Stimulated activated CD8-positive, alpha-beta memory T cell treated with anti-CD3 and anti-CD28 coated beads, Interleukin-4, amount 100 ng/mL, for 4 hours (primary cell): ENCODE measurements at places on chromosomes 2 and 18.
A peak's percentile ranks its signal among the peaks of the same experiment; 100 is the strongest.

DNA sequence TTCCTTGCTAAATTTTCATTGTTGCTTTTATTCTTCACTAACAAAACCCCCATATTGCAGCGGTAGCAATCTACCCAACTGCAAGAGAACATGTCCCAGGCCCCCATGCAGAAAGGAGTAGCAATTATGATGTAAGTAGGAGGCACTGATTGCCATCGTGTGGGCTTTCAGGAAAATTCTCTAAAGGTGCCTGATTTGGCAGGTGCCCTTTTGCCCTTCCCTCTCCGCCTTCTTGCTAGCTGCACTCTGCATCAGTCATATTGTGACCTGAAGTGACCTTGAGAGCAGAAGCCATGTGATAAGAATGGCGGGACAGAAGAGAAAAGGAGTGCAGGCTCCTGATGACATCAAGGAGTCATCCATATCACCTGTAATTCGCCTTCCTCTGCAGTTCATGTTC lies 112.1 kb downstream of the NCKAP5 start:
- no peak for DNase-seq

DNA sequence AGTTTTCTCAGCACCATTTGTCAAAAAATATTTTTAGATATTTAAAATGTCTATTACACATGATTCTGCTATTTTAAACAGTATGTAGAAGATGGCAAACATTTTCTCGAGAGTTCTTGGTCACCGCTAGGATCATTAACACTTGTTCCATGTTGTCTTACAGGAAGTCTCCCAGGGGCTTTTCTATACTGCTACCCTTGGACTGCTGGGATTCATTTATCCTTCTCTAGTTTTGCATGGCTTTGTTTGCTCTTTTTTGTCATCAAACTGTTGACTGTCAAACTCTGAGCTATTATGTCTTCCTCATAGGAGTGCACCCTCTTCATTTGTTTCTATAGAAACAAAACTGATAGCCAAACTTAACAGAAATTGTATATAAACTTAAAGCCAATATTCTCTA lies 184.9 kb downstream of the CDCA7 start:
- DNase-seq: no peak

DNA sequence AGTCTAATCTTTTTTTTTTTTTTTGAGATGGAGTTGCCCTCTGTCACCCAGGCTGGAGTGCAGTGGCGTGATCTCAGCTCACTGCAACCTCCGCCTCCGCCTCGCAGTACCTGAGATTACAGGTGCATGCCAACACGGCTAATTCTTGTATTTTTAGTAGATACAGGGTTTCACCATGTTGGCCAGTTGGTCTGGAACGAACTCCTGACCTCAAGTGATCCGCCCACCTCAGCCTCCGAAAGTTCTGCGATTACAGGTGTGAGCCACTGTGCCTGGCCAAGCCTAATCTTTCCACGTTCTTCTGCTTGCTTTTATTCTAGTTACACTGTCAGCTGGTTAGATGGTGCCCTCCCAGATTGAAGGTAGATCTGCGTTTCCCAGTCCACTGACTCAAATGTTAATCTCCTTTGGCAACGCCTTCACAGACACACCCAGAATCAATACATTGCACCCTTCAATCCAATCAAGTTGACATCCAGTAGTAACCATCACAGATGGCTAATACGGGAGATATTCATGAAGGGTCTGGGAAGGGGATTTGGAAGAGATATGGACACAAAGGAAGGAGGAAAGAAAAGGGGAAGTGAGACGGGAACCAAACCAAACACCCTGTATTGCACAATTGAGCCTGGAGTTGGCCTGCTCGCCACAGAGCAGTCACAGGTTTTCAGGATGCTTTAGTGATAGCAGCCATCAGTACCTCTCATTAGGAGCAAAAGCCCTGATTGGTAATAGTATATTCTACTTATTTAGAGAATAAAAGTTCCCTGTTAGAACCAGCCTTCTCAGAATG lies 229.8 kb downstream of the PIK3C3 start:
- no peak for DNase-seq

DNA sequence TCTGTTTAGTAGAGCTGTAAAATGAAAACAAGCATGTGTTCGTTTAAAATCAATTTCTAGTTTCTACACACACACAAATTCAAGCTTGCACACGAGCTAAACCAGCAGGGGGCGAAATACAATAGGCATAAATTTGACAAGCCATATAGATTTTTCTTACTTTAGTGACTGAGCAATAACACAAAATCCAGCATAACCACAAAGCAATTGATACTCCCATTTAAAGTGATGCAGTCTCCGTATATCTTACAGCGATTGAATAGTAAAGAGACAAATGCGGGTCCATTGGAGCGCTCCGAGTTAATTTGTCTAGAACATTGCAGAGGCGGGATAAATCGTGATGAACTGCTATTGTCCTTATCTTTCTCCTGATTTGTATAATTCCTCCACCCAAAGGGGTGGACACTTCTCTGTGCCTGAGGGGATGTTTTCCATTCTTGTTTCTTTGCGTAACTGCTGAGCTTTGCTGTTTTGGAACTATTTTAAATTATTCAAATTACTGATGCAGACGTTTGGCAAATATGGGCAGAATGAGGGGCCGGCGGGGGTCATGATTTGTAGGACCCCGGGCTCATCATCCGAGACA lies 1.2 kb upstream of the AFTPH start:
- peak; percentile 26 for DNase-seq

- DNase-seq: no peak
Observed at GRCh38 chr2:205086662-205087061, 541.4 kb downstream of the PARD3B start.

GRCh38 chr2:134338208-134338607 lies 84.3 kb downstream of the MGAT5 start:
- no peak for DNase-seq

GRCh38 chr2:59425247-59425646 lies 1128.2 kb downstream of the BCL11A start:
- no peak for DNase-seq

GRCh38 chr2:166090346-166090745 lies 37.5 kb downstream of the SCN1A start:
- DNase-seq: no peak

DNA sequence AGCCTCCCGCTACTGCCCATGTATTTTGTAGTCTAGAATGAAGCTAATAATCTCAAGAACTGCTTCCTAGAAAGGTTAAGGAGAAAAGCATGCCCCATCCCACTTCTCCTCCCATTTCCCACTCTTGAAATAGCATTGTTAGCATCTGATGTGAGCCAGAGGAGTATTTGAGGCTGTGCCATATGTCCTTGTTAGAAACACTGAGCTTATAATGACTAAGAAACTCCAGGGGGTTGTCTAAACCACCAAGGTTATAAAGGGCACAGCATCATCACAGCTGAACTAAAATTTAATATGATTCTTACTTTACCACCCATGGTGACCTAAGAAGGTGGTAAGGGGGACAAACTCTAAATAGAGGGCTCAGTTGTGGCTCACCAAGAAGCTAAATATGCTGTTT lies 16.6 kb downstream of the TSPYL6 start:
- no peak for DNase-seq

DNA sequence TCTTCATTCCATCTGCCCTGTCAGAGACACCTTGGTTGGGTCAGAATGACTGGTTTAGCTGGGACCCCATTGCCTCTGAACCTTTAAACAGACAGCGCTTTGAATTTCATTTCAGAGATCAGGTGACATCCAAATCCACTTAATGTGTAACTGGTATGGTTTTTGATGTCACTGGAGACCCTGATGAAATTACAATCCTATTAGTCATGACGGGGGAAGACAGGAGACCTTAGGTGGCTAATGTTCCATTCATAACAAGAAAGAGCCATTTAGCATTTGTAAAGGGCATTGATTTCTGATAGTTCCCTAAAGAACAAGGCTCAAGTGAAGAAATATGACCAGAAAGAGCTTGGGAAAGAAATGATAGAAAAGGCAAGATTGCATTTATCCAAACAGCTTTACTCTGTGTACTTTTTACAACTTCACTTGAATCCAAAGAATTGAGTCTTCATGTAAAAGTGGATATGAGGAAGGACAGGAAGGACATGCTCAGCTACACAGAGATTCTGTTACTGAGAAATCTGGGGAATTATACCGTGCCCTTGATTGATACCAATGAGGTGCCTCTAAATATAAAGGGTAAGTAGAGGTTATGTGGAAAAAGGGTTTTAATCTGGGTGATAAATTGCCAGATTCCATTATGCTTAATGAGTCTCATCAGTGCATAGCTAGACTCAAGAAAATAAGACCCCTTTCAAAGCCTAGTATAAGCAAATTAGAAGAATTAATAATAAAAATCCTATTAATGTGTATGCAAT lies 198.2 kb downstream of the NCKAP5 start:
- DNase-seq: no peak

GRCh38 chr2:164967781-164968228 lies 12.5 kb upstream of the SLC38A11 start:
- DNase-seq: no peak

GRCh38 chr2:207283356-207283755 lies 117.6 kb upstream of the KLF7 start:
- no peak for DNase-seq

DNA sequence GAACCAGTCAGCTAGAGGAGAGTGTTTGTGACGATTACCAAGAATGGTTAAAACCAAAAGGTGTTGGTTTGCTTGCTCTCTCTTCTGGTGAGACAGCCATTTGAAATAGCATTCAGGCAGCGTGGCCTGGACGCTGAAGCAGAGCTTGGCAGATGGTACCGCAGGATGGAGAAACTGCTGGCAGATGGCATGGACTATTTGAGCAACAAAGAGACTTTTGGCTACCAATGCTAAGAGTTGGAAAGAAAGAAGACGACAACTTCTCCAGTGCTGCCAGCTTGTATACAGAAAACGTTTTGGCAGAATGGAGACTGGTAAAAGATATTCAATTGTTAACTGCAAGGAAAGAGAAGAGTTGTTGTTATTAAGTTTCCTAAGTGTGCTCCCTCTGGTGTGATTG lies 315.0 kb downstream of the PARD3B start:
- no peak for DNase-seq

DNA sequence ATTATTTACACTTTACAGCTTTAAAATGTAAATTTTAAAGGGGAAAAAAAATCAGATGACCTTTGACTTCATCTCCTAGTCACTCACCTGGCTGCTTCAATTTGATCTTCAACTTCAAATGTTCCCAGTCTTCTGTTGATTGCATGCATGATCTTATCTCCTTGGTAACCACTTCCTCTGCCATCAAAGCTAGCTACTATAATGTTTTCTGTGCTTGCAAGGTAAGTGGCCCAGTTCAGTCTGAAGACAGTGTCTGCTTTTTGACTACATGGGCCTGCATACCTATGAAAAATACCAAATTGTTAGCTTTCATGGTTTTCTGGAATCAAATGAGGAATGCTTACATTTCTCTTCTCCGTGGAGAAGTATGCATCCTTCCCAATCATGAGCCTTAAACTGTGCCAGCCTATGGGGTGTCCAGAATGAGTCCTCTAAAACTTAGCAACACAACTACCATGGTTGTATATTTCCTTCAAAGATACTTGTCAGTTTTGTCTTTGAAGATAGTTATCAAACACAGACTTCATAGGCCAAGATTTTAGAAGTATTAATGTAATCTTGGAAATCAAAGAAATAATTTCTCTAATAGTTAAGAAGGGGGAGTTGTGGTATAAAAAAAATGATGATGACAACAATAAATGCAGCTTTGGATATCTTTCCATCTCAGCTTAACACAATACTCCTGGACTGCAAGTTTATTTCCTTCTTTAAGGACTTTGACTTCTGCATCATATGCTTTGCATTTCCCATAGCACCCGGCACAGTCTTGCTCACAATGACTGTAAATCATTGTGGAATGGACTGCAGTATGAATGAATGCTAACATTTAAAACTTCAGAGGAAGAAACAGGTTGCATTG lies 62.1 kb downstream of the DPP4 start:
- no peak for DNase-seq

GRCh38 chr2:237432484-237433092 lies 18.6 kb upstream of the COL6A3 start:
- peak; percentile 90 for DNase-seq

GRCh38 chr2:44680424-44680971 lies 261.0 kb upstream of the SIX3 start:
- DNase-seq: no peak

GRCh38 chr2:70009762-70010575 lies 48.5 kb upstream of the ASPRV1 start:
- no peak for DNase-seq

DNA sequence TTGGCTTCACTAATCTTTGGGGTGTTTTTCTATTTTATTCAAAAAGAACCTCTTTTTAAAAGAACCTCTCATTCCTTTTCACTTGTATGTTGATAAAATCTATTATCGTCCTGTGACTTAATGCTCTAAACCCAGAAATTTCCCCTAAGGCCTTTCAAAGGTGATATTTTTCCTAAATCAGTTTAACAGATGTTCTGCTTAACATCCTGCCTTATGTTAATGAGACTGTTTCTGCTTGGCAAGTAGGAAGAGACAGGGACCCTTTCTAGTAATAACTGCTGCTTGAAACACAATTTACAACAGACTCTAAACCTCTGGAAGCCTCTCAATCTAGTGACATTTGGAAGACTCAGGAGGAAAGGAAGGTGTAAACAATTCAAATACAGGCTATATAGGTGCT lies 128.8 kb downstream of the KCNJ3 start:
- no peak for DNase-seq

DNA sequence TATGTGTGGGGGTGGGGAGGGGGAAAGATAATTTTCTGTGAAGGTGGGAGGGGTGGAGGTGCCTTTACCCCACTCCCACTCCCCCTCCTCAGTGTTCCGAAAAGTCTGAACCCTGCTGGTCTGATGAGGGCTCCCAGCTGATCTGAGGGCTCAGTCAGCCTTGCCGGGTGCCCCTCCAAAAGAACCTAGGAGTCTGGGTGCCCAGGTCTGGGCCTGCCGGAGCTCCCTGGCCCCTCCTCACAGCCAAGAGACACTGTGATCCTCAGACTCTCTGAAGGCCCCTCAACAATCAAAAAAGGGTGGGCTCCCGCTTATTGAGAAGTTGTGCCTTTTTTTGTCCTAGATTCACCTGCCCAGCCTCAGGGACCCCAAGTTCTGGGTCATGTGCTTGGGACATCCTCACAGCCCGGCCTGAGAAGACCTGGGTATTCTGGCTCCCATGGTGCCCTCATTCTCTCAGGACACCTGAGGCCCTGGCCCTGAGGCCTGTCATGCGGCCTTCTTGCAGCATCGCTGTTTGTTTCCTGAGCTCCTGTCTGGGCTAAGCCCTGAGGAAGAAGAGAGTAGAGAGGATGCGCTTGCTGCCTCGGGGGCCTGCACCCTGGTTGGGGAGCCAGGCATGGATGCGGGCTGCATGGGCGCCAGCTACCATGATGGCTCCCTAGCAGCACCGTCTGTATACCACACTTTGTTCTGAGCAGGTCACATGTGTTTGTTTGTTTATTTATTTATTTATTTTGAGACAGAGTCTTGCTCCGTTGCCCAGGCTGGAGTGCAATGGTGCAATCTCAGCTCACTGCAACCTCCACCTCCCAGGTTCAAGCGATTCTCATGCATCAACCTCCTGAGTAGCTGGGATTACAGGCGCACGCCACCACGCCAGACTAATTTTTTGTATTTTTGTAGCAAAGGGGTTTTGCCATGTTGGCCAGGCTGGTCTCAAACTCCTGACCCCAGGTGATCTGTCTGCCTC lies 44.0 kb downstream of the SDC1 start:
- no peak for DNase-seq

GRCh38 chr2:225130093-225130492 lies 87.8 kb upstream of the DOCK10 start:
- no peak for DNase-seq
